Adipocyte (in vitro differentiated cells): ENCODE measurements at places on chromosomes 11 and 22.

- no peak for DNase-seq
Observed at GRCh38 chr11:18314784-18315523, 7.0 kb downstream of the HPS5 start.

GRCh38 chr11:10885703-10886363 lies 28.0 kb upstream of the ZBED5 start:
- peak; percentile 69 for DNase-seq

DNA sequence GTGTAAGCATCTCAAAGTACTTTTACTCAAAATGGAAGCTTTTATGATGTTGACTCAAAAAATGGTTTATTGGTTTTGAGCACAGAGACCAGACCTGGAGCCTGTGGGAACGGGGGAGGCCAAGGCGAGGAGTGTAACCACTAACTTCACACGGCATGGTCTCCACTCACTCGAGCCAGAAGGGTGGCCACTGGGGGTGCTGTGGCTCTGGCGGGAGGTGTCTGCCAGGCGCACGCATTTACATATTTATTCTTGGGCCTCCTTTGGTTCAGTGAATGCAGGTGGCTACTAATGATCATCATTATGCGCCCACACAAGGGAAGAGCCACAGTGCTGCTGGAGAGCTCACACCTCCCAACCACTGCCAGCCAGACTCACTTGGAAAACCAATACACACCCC lies 64.6 kb downstream of the FLRT1 start:
- no peak for DNase-seq

GRCh38 chr11:103806130-103806895 lies 230.1 kb upstream of the DDI1 start:
- peak; percentile 78 for DNase-seq

DNA sequence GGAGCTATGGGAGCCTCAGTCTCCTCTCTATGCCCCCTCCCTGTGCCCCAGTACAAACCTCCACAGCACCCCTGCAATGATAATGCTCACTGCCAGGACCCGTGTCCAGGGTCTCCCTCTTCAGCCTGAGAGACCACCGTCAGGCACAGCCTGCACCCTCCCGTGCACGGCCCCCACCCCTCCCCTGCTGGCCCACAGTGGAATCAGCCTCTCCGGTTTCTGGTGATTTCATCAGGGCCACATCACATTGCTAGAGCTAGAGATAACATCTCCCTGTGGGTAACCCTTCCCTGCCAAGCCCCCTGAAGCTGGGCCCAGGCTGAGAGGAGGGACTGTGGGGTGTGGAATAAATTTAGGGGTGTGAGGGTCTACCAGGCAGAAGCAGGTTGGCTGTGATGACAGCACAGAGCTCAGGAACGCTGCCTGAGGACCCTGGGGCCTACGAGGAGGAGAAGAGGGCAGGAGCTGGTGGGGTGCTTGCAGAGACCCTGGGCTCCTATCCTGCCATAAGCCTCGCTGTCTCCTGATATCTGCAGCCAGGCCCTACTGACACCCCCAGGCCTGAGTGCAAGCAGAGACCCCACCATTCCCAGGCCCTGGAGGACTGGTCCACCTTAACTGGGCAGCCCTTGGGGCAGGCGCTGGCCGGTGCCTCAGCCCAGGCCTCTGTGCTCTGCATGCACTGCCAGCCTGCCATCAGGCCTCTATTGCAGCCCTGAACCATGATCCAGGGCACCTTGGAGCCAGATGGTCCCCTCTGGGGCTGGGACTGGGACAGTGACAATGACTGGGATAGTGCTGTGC lies at the start of gene KLHDC7B:
Gene KLHDC7B (plus strand): TSS at position 378 of the 804 bp plus-strand sequence. CDS start 345 bp downstream, at position 723.
- DNase-seq: peak; percentile 85

GRCh38 chr11:112437096-112437495 lies 176.4 kb upstream of the PLET1 start:
- no peak for DNase-seq

DNA sequence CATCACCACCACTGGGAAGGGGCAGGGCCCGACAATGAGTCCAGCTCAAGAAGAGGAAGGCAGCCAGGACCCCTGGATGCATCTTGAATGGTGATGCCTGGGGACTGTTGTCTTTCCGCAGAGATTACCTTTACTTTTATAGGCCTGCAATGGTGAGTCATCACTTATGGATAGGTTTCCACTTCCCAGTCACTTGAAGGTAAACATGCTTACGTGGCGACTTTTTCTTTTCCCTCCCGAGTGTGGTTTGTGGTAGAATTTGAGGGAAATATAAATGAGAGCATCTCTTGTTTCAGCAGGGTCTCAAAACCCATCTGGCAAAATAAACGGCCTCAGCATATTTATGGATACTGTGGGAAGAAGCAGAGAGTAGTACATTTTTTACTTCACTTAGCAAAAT lies at the start of gene MMP13:
Gene MMP13 (minus strand): TSS at position 109 of the 400 bp plus-strand sequence. CDS start 27 bp downstream, at position 82.
- no peak for DNase-seq

GRCh38 chr11:34514597-34514996 lies 1.0 kb upstream of the ELF5 start:
- no peak for DNase-seq
